ENCODE measurements at places on chromosomes 4 and X.

DNA sequence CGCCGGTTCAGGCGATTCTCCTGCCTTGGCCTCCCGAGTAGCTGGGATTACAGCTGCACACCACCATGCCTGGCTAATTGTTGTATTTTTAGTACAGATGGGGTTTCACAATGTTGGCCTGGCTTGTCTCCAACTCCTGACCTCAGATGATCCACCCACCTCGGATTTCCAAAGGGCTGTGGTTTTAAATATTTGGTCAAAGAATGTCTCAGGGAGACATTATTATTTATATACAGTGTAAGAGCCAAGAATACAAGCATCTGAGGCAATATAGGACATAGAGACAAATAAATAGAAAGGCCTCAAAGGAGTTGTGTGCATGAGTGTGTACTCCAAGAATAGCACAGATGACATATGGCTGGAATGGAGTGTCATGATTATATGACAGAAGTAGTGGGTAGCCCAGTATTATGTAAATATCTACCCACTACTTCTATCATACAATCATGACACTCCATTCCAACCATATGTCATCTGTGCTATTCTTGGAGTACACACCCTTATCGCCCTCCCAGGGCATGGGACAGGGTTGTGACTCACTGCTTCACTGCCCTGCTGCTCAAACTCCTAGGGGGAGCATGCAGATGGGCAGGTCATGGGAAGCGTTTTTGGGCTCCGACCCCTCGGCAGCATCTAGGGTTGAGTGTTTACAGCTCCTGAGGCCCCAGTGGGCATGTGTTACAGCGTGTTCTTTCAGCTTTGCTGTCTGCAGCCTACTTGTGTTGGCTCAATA, 1649.8 kb upstream of the PCDH10 start:
- DNase-seq: no peak

GRCh38 chr4:96170198-96170597, 330.3 kb downstream of the PDHA2 start:
- DNase-seq: peak; percentile 69

DNA sequence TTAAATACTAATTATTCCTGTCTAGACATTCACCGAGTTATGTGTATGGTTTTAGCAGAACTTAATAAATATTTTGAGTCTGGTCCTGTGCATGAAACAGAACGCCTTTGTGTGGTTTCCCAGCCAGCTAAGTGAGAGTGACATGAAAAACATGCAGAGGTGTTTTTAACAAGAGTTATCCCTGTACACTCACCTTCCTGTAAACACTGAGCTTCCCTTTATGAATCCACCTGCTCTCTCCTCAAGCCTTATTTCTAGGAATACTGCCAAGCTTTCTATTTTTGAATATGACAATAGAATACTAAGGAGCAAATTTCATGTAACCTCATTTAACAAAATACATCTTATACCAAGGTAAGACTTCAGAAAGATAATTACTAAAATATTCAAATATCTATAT, 270.3 kb upstream of the CTSO start:
- no peak for DNase-seq

DNA sequence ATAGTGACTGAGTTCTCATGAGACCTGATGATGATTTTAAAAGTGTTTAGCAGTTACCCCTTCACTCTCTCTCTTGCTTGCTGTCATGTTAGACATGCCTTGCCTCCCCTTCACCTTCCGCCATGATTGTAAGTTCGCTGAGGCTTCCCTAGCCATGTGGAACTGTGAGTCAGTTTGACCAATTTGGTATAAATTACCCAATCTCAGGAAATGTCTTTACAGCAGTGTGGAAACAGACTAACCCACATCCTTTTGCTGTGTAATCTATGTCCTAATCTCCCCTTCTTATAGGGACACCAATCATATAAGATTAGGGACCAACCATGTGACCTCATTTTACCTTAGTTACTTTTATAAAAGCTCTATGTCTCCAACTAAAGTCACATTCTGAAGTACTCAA, 677.8 kb downstream of the ADGRL3 start:
- DNase-seq: no peak

DNA sequence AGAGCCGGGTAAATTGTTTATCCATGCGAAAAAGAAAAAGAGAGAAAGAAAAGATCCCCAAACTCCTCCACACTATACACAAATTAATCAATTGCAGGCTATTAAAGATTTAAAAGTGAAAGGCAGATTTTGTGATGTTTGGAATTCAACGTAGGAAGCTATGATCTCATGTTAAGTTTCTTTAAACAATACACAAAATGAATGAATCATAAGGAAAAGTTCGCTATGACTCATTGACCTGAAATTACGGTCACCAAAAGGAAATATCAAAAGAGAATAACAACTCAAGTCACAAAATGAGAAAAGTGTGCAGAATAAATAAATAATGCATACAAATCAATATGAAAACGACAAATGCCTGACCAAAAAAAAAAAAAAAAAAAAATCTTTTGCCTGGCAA, 28.6 kb downstream of the CLNK start:
- DNase-seq: no peak

DNA sequence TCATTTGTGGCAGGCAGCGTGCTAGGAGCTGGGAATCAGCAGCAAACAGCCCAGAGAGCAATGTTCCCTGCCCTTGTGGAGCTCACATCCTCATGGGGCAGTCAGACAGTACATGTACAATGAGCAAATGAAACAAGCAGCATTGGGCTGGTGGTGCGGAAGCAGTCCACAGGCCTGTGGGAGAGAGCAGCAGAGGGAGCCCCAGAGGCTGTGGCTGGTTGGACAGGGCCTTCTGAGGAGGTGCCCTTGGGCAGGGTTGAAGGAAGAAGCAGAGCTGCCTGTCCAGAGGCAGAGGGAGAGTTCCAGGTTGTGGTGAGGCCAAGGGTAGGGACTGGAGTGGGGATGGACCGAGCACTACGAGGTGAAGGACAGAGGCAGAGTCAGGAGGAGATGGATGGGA, 22.5 kb downstream of the MMGT1 start:
- DNase-seq: no peak

DNA sequence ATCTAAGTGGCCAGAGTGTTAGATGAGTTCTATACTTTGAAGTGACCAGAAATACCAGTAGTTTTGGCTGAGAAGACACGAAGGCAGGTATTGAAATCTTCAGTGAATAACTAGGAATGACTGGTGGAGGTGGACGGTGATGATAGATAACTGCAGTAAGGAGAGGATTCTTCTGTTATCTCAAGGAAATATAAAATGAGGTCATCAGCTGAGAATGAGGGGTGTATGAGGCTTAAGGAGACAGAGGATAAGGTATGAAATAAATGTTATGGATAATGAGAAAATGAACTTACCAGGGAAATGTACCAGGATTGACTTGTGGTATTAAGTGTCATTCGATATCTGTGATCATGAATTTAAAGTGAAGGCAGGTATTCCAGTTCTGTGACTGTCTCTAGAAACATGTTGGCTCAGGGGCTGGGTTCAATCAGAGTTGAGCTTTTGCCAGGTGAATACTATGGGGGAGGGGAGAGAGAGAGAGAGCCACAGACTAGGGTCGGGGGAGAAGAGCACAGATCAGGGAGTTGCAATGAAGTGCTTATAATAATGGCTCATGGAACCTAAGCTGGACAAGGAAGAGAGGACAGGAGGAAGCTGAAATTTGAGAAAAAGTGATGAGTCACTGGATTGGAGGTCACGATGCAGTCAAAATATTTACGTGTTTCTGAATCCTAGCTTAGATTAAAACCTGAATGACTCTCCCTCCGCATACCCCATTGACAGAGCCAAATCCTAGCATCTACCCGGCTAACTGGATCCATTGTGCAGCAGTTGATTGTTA, 37.5 kb upstream of the BRS3 start:
- no peak for DNase-seq

DNA sequence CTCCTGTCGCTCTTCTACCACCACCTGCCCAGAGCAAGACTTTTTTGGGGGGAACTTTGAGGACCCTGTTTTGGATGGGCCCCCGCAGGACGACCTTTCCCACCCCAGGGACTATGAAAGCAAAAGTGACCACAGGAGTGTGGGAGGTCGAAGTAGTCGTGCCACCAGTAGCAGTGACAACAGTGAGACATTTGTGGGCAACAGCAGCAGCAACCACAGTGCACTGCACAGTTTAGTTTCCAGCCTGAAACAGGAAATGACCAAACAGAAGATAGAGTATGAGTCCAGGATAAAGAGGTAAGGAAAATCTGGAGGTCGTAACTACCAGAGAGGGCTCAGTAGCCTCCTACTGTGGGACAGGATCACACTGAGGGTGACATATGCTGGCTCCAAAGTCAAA, 364.5 kb downstream of the MAPK10 start:
- no peak for DNase-seq

GRCh38 chrX:49186125-49187027, at the start of gene PRICKLE3:
Gene PRICKLE3 (minus strand): TSS chrX:49186373. CDS start chrX:49186297, 76 bp downstream.
- peak; percentile 69 for DNase-seq

GRCh38 chr4:100657187-100657586, 139.4 kb upstream of the EMCN start:
- no peak for DNase-seq

DNA sequence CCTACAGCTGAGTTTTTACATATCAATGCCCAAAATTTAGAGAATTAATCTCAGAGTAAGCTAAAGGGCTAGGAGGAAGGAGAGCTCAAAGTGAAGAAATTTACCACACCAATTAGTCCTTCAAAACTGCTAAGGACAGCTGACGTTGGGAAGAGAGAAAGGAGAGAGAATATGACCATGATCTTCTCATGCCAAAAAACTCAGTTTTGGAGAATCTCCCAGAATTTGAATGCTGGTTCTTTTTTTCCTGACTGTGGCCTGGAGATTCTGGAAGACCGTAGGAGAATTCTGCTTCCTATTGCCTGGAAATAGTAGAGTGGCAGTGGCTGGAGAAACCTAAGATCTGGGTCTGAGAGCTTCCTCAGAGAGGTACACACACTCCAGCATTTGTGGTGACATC, 834.4 kb upstream of the SLIT2 start:
- no peak for DNase-seq
